ENCODE measurements at places on chromosomes 4 and X. TPM values are rescaled to one million over a fixed set of nuclear protein-coding genes. Genes with fewer than 3 reads are reported as not detected.

GRCh38 chrX:22527302-22527701, 254.6 kb downstream of the CBLL2 start:
- no peak overlapping the region for H3K4me3 ChIP-seq
- no peaks in the 10 kb centered on the region for H3K36me3 ChIP-seq
- H3K27me3 ChIP-seq: no peaks in the 10 kb centered on the region
- no peak overlapping the region for H3K27ac ChIP-seq
- no peak for DNase-seq

Gene ZNF330
- 141 TPM for total RNA-seq

Gene EFHC2
- total RNA-seq: 13.7 TPM

Gene FAM9B
- total RNA-seq: not detected

Gene IL2RG
- 2.1 TPM for total RNA-seq

Gene IL1RAPL1
- total RNA-seq: 4.7 TPM

Gene ZNF141
- 3.3 TPM for total RNA-seq

- H3K36me3 ChIP-seq: no peaks in the 10 kb centered on the region
- no peaks in the 10 kb centered on the region for H3K4me1 ChIP-seq
- no peak overlapping the region for H3K27ac ChIP-seq
- H3K27me3 ChIP-seq: no peaks in the 10 kb centered on the region
These were observed 1292.8 kb upstream of the TENM3 start for GRCh38 chr4:180950377-180950776.

DNA sequence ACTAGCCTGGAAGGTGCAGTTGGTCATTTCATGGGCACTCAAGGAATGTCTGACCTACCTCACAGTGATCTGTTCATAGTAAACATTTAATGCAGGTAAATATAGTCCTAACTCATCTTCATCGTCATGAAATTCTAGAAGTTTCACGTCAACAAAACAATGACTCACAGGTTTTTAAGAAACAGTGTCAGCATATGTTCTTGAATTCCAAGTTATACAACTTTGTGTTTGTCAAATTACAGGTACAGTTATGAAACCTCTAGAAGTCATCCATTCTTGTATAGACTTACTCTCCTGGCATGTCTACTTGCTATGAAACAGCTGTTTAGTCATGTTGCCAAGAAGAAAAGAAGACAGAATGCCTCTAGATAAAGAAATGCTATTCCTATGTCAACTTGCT, 46.6 kb downstream of the AFM start:
- no peak overlapping the region for H3K4me3 ChIP-seq
- no peak for DNase-seq
- no peak overlapping the region for H3K27ac ChIP-seq
- no peaks in the 10 kb centered on the region for H3K27me3 ChIP-seq
- no peaks in the 10 kb centered on the region for H3K4me1 ChIP-seq

Measured in heart left ventricle (tissue), 16 donors.